ENCODE measurements at places on chromosomes 3 and 15.

DNA sequence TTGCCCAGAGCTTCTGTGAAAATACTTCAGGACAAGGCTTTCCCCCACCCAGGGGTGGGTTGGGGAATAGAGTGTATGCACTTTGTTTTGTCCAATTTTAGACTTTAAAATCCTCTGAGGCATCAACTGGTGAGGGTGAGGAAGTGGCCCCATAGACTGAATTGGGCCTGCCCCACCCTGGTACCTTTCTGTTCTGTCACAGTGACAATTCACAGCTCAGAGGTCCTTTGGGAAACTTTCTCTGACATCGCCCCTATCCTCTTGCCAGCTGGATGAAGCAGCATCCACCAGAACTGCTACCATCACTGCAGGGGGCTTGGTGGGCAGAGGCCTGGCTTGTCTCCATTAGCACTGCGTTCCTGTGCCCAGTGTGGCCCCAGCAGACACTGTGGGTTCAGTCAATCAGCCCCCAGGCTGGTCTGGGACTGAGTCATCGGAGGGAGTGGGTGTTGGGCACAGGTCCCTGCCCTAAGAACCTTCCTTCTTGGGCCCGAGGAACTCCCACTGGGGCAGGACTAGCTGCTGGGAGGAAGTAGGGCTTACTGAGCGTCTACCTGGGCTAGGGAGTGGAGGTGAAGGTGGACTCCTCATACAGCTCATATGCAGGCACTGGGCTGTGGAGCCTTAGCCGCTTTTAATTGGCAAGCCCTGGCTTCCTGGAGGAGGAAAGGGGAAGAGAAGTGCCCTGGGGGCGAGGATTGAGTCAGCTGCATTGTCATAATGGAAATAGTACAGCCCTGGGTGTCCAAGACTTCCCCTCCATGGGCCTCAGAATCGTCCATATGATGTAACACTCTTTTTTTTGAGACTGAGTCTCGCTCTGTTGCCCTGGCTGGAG lies 1.5 kb upstream of the PPM1M start:
- DNase-seq: no peak

DNA sequence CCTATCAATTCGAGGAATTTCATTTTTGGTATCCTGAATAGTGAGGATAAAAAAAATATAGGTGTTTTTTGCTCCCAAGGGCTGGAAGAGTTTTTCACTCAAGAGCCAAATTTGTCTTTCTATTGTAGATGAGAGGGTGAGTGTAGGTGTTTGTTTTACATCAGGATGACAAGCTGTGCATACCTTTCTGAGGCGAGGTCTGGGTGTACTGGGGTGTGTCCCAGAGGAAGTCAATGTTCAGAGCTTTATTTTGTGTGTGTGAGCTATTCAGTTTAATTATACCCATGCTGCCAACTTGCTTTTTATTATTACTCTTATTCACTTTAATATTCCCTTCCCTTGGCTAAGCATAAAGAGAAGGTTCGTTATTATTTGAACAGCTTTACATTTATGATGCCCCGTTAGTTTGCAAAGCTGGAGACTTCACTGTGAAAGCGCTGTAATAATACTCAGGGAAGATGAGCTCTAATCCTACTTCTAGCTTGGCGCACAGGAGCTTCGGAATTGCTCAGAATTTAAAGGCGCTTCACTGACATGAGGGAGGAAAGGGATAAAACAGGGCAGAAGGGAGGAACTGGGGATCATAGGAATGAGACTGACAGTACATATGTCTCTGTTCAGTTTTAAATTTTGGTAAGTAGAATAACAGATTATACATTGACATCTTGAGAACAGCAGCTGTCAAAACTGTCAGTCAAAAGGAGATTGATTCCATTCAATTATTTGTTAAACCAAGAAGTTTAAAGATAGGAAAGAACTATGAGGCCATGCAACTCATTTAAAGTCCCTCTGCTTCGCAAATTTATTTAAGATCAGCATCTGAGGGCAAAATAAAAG lies 117.7 kb upstream of the TP63 start:
- DNase-seq: no peak

GRCh38 chr15:33608714-33609113 lies 297.9 kb downstream of the RYR3 start:
- DNase-seq: no peak

DNA sequence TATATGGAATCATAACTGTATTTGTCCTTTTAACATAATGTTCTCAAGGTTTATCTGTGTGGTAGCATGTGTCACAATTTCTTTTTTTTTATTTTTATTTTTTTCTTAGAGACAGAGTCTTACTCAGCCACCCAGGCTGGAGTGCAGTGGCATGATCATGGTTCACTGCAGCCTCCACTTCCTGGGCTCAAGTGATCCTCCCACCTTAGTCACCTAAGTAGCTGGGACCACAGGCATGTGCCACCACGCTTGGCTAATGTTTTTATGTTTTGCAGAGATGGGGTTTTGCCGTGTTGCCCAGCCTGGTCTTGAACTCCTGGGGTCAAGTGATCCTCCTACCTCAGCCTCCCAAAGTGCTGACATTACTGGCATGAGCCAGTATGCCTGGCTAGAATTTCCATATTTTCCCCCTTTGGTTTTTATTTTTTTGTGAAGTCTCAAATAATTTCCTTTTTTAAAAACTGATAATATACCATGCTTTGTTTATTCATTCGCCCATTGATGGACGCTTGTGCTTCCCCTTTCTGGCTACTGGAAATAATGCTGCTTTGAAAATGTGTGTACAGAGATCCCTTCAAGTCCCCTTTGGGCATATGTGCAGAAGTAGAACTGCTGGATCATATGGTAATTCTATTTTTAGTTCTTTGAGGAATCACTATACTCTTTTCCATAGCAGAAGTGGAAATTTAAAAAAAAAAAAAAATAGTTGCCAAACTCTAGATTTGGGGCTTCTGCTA lies 28.4 kb downstream of the TMEM40 start:
- no peak for DNase-seq

DNA sequence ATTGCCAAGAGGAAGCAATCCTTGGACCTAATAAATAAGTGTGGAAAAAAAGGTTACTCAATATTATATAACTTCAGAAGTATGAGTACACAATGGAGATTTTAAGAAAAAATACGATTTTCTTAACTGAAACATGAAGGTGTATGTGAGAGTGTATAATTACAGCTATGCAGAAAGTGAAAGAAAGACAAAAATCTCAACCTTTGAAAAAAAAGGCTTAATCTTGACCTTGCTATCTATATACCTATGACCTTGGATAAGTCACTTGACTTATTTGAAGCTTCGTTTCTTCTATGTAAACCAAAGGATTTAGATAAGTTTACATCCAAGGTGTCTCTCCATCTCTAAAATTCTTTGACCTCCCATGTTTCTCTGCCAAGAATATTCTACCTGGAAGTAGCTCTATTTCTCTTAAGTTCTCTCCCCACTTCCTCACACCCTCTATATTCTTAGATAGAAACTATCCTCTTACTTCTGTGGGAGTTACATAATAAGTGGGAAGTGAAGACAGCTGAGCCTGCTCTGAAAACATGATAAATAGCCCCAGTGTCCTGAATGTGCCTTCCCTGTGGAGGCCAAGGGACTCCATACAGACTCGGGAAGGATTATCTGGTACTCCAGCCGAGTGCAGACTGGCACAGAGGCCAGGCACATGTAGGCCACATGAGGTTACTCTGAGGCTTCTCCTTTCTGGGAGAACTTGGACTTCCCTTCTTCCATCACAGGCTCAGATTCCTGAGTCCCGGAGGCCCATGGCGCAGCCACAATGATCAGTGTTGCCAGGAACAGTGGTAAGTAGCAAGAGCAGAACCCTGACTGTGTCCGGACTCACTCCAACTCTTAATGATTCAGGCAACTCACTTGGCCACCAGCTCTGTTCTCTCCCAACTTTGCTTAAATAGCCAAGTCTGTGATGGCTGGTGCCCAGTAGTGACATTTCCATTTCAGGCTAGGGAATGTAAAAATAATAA lies 166.8 kb upstream of the COL8A1 start:
- no peak for DNase-seq

DNA sequence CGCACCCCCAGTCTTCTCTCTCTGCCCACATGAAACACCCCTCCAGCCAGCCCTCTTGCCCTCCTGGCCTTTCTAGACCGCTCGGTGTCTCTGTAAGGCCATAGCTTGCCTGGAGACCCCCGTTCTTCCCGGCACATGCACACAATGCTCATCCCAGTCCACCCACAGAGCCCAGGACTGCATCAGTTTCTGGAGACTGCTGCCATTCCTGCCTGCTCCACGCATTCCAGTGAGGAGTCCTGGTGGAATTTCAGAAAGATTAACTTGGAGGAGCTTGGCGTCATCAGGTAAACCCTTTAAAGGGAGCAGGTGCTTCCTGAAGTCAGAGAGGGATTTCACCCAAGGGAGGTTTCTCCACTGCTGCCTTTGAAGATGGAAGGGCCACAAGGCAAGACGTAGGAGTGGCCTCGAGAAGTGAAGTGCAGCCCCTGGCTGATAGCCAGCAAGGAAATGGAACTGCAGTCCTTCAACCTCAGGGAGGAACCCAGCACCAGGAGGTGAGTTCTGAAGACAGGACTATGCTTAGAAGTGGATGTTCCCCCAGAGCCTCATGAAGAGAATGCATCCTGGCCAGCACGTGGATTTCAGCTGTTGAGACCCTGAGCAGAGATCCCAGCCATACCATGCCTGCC lies 19.2 kb downstream of the SLC41A3 start:
- DNase-seq: no peak

DNA sequence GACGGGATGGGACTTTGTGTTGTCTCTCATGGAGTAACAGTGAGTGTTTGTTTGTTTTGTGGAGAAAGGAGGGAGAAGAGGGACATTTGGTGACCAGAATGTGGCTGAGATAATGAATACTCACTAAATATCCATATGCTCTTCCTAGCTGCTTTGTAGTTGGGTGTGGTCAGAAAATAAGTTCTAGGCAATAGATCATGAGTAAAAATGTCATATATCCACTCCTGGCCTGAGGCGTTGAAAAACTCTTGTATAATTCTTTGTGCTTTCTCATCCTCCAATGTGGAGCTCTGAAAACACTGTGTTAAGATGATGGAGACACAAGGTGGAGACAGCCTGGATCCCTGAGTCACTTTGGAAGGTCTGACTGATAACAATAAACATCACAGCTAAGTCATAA lies 28.0 kb upstream of the IL16 start:
- no peak for DNase-seq

DNA sequence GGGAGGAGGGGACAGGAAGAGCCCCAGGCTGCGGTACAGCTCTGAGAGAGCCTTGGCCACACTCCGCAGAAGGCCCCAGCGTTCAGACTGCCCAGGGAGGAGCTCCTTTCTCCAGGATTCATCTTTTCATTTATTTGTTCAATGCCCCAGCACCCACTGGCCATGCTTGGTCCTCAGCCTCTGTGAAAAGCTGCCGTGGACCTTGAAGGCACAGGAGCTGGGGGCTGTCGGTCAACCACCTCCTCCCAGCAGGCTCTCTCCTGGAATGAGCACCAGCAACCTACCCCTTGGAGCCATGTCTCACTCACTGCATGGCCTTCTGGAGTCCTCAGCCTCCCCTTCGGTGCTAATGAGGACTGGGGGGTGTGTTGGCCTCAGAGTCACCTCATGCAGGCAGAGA lies 21.6 kb upstream of the PRR23E start:
- no peak for DNase-seq

GRCh38 chr15:90419738-90420406 lies 31.8 kb downstream of the IQGAP1 start:
- no peak for DNase-seq

DNA sequence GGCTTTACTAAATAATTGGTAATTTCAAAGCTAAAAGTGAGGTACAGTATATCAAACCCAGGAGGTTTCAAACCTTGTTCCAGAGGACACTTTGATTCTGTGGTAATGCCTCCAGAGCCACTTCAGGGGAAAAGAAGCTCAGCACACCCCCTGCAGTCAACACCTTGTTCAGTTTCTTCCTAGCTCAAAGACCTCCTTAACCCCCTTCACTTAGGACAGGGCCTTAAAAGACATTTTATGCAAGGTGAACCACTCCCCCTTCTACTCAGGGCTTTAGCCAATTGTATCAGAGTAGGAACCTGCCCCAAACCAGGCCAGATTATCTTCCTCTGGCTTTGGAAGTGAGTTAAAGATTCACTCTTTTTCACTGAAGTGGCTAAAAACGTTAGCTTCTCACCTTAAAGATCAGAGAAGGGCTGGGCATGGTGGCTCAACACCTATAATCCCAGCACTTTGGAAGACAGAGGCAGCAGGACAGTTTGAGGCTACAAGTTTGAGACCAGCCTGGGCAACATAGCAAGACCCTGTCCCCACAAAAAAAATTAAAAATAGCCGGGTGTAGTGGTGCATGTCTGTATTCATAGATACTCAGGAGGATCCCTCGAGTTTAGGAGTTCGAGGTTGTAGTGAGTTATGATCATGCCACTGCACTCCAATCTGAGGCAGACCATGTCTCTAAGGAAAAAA lies 3.4 kb downstream of the DENND6A start:
- no peak for DNase-seq

DNA sequence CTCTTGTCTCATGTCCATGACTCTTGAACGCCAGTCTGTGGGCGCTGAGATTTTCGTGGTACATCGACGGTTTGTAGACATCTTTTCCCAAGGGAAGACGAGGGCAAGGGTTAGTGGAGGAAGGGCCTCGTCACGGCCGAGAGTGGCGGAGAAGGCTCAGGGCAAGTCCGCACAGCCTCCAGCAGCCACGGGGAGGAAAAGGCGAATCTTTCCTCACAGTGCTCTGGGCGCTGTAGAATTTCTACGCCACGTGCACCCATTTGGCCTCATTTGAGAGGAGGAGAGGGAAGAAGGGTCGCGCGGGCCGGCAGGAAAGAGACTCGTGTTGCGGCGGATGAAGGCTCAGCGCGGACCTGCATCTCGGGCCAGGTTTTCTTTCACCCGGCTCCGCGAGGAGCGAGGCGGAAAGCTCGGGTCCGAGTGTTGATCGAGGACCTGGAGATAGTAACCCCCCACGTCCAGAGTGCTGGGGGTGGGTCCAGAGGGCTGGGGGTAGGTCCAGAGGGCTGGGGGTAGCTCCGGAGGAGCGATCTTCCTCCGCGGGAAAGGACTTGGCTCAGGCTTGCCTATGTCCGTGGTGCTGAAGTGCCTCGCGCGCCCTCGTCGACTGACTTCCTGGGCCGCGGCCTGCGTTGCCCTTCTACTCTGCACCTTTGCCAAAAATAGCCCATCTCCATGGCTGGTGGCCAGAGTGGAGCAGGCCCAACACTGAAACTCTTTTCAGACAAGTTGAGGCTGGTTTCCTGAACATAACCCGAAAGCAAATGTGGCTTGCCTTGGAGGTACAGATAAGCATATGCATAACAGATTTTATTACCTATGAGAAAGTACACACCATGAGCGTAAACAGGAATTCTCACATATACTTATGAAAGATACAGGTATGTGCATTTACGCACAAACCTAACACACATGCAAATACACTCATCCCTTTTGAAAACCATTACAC lies 1.1 kb downstream of the SLC35G2 start:
- DNase-seq: peak; percentile 29

GRCh38 chr15:94266789-94267188 lies 35.4 kb downstream of the MCTP2 start:
- DNase-seq: no peak
